Endodermal cell (in vitro differentiated cells): ENCODE measurements at places on chromosomes 13 and 19.

DNA sequence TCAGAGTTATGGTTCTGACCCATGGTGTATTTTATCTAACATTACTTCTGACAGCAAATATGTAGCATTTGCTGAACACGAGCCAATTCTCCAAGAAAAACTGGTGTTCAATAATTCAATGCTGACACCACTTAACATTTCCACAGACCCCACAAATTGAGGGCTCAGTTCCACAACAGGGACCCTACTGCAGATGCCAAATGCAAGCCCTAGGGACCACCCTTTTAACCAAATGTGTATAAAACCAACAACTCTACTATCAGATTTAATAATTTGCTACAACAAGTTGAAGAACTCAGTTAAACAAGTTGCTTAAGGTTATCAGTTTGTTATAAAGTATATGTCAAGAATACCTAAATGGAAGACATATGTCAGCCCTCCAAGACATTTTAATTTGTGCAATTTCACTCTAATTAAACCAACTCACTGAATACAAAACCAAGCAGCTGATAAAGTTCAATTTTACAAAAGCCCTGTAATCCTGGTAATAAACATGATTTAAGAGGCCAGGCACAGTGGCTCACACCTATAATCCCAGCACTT, 6.7 kb downstream of the ZNF44 start:
- DNase-seq = no peak

DNA sequence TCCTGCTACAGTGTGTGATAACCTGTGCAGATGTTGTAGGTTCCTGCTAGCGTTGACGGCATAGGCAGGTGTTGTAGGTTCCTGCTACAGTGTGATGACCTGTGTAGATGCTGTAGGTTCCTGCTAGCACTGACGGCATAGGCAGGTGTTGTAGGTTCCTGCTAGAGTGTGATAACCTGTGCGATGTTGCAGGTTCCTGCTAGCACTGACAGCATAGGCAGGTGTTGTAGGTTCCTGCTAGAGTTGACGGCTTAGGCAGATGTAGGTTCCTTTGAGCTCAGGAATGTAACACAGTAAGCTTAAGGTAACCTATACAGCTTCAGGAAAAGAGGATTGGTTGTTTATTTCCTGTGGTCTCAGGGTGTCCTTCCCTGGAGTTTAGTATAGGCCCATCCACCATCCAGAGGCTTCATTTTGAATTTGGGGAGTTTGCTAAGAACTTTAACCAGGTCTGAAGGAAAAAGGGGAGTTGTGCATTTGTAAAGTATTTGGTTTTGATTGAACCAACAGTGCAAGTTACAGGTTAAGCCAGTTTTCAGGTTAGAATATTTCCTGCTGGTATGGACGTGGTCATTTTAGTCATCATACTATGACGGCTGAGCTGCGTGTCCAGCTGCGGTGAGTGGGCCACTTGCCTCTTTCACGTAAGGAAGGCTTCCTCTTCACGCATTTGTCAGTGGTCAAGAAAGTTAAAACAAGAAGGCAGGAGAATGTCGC, 53.8 kb downstream of the ATP11A start:
- no peak for DNase-seq

- no peak for DNase-seq
These were observed 66.4 kb upstream of the USP29 start for GRCh38 chr19:57053401-57053800.

DNA sequence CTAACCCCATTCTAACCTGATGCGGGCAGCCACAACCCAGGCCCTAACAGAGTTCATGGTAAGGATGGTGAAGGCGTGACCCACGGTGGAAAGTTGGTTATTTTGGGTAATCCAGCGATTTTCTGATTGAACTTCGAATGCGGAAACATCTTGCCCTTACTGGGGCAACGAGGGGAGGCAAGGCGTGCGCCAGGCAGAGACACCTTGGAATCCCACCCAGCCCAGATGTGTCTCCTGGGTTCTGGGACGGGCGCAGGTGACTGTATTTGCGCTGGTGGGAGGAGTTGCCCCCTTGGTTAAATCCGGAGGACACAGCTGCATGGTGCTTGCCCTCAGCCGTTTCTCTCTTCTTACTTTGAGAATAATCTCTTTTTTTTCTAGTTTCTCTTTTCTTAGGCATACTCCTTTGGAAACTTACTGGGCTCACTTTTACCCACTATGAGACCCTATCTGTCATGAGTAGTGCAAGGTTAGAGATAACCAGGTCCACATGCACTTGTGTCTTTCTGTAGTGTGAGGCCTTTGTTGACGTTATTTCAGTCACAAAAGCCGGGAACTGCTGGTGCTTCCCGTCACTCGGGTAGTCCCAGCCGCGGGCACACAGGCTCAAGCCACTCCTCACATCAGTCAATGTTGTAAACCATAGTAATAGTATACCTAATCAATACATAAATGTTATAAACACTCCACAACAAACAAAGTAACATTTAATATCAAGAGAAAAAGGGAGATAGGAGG, 81.5 kb downstream of the ATP11A start:
- DNase-seq = no peak

GRCh38 chr13:94419304-94419924, 60.1 kb downstream of the DCT start:
- no peak for DNase-seq
